ENCODE measurements at places on chromosomes 1 and 21.

DNA sequence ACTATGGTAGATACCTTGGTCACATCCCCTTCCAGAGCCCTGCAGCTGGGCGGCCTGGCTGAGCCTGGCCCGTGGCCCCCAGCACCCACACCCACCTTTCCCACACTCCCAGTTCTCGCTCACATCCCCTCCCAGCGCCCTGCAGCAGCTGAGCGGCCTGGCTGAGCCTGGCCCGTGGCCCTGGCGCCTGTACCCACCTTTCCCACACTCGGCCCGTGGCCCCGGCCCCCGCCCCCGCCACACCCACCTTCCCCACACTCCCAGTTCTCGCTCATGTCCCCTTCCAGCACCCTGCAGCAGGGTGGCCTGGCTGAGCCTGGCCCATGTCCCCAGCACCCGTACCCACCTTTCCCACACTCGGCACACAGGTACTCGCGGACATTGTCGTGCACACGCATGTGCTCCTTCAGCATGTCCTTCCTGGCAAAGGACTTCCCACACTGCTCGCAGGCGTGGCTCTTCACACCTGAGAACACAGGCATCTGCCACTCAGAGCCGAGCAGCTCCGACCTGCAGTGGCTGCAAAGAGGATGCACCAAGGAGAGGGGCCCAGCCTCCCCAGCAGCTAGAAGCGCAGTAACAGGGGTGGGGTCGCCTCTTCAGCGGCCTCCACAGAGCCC is 52.5 kb upstream of the RIPK4 start:
- no peak for DNase-seq

- no peak for DNase-seq
Measured at GRCh38 chr21:46062471-46063211, 35.3 kb upstream of the COL6A2 start.

DNA sequence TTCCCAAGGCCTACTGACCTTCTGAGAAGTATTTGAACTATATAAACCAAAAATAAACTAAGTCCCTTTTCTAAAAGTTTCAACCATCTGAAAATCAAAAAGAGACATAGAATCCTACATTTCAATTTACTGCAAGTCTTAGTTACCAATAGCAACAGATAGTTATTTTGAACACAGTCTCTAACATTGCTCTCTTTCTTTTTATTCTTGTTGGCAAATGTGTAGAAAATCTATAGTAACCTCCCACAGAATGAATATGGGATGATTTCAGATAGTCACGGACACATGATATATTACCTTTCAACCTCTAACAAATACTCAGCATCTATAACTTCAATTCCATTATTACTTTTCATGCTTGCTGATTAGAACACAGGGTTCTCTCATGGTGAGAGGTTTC is 68.9 kb upstream of the RAB3GAP2 start:
- no peak for DNase-seq

- DNase-seq = no peak
Measured at GRCh38 chr1:154170547-154171222, 15.8 kb upstream of the NUP210L start.

DNA sequence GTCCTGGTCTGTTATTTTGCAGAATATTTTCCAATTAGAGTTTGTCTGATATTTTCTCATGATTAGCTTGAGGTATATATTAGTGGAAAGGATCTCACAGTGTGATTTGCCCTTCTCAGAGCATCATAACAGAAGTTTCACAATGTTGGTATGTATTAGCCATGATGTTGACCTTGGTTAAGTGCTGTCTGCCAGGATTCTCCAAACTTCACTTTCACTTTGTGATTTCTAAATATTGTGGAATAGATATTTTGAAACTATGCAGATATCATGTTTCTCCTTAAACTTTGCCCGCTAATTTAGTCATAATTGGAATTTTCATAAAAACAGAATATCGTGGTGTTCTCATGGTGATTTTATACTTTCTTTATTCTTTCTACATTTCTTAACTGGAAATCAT is 98.0 kb upstream of the DEPDC1 start:
- no peak for DNase-seq

DNA sequence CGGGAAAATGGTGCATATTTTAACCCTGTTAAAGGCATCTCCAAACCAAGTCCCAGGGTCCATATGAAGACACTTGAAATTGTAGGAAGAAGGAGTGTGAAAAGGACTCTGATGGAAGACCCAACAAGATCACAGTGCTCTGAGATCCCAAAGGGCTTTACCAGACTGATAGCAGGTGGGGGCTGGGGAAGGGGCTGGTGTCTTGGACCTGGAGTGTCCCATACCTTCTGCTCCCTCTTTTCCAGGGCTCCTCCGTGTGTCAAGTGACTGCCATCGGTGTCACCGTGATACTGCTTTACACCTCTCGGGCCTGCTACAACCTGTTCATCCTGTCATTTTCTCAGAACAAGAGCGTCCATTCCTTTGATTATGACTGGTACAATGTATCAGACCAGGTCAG is 37.3 kb downstream of the GPR137B start:
- no peak for DNase-seq

DNA sequence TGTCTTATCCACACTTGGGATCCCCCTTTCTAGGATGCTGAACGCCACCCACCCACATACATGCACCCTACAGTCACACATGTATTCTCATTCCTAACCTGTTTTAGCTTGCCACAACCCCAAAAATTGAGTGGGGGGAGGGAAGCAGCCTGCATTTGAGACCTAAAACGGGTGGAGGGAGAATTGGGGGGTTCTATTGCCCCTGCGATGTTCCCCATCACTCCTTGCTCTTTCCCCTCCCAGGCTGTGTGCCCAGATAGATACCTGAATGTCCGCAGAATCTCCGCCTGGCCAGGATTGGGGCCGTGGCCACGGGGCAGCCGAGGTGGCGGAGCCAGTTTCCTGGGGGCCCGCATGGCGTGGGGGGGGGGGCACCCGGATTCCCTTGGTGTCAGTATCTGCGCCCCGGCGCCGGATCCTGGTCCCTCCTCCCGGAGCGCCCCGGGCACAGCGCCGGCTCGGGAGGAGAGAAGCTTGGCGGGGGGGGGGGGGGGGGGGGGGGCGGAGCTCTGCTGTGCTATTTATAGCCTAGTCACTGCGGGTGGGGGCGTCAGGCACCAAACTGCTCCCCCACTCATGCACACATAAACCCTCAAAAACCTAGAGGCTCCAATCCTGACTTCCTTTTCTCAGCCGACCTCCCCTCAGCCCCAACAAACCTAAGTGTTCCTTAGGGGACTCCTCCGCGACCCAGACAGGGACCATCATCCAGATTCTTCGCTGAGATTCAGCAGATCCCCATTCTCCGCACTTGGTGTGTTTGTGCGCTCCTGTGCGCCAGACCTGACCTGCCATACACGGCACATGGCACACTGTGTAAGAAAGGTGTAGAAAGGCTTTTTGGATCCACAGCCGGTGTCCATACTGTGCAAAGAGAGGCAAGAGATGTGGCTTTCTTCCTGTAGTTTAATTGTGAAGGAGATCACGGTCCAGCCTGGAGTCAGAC is 1.9 kb downstream of the ANKRD34A start:
- no peak for DNase-seq

GRCh38 chr1:171841050-171841910 is at the start of gene DNM3:
Gene DNM3 (plus strand): TSS chr1:171841498. CDS start chr1:171841657, 159 bp downstream.
- peak; percentile 38 for DNase-seq

GRCh38 chr21:26130249-26130881 is 40.2 kb downstream of the APP start:
- DNase-seq = no peak

GRCh38 chr21:41825216-41825615 is 53.9 kb downstream of the PRDM15 start:
- no peak for DNase-seq

GRCh38 chr1:43548285-43549271 is 17.9 kb downstream of the PTPRF start:
- DNase-seq = no peak

DNA sequence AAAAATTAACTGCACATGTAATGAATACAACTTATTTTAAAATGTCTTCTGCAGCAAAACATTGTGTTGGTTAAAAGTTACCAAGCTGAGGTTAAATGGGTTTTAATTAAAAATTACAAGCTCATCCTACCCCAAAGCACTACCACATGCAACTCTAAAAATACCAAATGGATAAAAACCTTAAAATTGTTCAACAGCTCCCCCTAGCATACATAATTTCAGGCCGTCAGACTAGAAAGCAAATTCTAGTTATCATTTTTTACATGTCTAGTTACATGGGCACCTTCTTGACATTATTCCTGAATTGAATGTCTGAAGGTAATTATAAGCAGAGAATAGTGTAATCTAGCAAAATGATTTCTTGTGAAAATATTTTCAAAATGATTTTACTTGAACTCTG is 176.5 kb downstream of the C1orf21 start:
- peak; percentile 18 for DNase-seq

DNA sequence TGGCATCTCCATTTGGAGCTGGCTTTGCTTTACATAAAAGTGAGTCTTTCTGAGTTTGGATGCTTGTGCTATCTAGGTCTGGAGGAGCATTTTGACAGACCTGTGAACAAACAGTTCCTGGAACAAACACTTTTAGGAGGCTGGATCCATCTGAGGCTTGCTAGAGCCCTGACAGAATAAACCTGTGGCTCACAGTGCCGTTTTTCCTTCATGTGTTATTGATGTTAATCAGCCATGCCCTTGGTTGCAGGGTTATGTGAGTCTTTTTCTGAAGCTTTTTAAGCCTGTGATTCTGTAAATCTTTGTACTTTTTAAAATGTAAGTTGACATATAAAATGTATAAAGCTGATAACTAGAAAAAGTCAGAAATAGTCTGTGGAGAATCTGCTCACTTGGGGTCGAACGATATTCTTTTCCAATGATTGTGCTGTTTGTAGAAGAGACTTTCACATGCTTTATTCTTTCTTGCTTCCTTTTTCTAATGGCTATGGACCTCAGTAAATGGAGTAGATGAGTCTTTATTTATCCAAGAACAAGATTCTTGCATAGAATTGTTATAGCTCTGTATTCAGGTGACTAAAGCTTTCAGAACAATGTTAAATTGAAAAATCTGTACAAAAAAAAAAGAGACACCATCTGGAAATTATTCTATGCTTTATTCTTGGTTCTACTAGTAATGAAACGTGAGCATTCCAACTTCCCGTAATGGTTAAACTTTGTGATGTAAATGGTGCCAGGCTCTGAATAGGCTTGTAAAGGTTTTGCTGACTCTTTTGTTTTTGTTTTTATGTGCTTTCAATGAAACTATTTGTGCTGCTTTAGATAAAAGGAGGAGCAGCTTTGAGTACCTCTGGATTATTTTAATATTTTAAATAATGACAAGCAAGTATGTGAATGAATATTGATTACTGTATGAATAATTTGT is 53.7 kb downstream of the CACHD1 start:
- no peak for DNase-seq

GRCh38 chr1:31108861-31109260 is 43.3 kb upstream of the PUM1 start:
- DNase-seq = no peak

DNA sequence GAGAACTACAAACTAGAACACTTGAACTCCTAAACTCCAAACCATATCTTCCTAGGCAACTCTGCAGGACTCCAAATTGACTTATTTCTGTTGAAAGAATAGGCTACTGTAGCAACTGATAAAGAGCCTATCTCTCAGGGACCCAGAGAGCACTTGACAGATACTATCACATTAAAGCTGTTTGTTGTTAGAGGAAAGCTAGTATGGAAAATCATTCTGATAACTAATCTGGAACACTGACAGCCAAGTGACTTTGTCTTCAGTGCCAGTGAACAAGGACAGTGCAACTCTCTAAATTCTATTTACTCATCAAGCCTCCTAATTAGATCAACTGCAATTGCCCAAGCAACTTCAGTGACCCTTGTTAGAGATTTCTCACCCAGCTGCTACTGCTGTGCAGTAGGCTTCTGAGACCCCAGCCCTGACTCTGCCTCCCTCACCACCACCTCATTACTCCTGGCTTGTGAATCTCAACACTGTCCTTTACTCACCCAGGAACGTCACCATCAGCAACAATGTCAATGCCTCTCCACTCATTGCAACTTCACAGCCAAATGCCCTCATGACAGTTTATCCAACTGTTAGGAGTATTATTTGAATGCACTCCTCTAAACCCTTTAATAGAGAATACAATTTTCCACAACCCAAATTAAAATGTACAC is 7.4 kb upstream of the RGS13 start:
- no peak for DNase-seq

- DNase-seq = no peak
Measured at GRCh38 chr1:205052690-205053089, 9.7 kb downstream of the CNTN2 start.

GRCh38 chr1:24276791-24277190 is 42.4 kb upstream of the GRHL3 start:
- DNase-seq = no peak

GRCh38 chr1:198711837-198712236 is 73.0 kb downstream of the PTPRC start:
- DNase-seq = no peak

- DNase-seq = no peak
Measured at GRCh38 chr1:183244466-183244865, 58.4 kb downstream of the LAMC2 start.

DNA sequence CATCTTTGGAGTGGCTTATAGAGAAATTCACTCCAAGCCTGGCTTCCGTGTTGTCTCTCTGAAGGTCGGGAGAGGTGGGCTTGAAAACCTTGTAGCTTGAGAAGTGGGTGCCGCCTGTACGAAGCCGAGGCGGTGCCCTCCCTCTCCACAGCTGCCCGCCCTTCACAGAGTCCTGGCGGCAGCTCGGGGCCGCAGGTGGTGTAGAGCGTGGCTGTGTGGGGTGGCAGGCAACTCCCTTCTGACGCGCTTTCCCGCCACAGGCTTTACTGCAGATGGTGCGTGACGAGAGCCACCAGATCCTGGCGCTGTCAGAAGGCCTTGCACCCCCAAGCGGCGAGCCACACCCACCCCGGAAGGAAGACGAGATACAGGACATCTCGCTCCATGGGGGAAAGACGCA is 33.1 kb upstream of the DIP2A start:
- DNase-seq = no peak

GRCh38 chr1:50038237-50038809 is 14.6 kb upstream of the AGBL4 start:
- no peak for DNase-seq

DNA sequence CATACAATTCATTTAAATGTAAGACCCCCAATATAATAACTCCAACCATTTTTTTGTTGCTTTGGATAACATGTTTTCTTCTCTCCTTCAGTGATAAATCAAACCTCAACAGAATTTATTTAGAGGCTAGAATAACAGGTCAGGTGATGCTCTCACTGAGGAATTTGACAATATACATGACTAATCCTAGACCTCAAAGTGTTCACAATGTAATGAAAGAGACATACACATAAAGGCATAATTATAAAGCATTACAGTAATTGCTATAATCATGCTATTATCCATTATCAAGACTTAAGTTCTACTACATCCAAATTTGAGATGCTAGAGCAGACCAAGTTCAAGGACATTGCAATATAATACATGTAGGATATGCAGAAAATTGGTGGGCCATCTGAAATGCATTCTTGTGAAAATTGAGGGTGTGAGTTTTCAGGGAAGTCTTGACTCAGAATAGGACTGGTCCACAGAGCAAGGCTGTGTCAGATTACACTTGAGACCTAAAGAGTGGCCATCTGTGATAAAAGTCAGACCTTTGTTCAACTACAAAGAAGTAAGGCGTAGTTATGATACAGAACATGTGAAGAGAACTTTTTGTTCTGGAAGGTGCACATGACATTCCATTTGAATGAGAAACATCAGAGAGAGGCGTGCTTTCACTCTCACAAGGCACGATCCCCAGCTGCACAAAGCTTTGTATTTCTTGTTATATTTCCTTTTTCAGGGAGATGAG is 45.5 kb downstream of the UTP25 start:
- no peak for DNase-seq
